Activated naive CD4-positive, alpha-beta T cell treated with anti-CD3 and anti-CD28 coated beads, Interleukin-2, amount 50 U/mL, for 16 hours (primary cell): ENCODE measurements at places on chromosomes 6 and 20.

- DNase-seq = no peak
Observed at GRCh38 chr6:154122195-154122925, 83.3 kb downstream of the OPRM1 start.

GRCh38 chr6:11381801-11382513 lies 149.5 kb upstream of the NEDD9 start:
- DNase-seq = peak; percentile 57

DNA sequence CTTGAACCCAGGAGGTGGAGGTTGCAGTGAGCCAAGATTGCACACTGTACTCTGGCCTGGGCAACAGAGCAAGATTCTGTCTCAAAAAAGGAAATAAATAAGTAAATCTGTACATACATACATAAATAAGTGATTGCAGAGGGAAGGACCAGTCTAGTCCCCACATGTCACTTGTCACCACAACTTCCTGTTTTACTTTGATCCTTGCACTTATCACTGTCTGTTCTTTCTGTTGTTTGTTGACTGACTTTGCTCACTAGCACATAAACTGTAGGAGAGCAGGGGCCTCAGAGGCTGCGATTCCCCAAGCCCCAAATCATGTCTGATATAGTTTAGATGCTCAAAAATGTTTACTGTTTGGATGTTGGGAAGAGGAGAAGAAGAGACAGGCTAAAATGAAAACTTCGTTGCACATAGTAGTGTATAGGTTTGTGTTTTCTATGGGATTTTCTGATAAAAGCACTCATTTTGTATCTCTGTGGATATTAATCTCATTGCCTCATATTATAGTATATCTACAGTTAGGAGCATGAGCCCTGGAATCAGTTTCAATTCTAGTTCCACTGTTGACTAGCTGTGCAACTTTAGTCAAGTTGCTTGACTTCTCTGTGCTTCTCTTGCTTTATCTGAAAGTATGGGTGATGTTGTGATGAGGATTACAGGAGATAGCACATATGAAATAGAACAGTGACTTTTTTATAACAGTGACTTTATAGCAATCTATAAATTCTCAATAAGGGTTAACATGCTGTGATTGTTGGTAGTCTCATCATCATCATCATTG lies 165.0 kb downstream of the TBC1D7 start:
- DNase-seq = no peak

GRCh38 chr20:35559042-35559693 lies 17.3 kb downstream of the ERGIC3 start:
- no peak for DNase-seq

- DNase-seq = no peak
Observed at GRCh38 chr20:17650301-17651128, 31.5 kb downstream of the RRBP1 start.

- no peak for DNase-seq
Observed at GRCh38 chr6:98986071-98986615, 38.4 kb upstream of the FBXL4 start.

DNA sequence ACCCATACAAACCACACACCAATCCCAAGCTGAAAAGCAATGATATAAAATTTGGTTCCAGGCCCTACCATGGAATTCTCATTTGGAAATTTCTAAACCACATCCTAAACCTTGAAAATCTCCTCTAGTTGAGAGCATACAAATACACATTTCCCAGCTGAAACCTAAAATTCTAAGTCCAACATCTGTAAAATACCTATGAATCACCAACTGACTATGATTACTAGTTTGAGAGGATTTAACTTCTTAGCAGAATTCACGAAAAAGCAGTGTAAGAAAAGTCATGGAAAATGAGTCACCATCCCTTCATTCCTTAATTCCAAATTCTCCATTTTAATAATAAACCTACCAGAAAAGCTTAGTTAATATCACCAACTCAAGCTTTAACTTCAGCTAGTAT lies 15.4 kb downstream of the RANBP9 start:
- no peak for DNase-seq

DNA sequence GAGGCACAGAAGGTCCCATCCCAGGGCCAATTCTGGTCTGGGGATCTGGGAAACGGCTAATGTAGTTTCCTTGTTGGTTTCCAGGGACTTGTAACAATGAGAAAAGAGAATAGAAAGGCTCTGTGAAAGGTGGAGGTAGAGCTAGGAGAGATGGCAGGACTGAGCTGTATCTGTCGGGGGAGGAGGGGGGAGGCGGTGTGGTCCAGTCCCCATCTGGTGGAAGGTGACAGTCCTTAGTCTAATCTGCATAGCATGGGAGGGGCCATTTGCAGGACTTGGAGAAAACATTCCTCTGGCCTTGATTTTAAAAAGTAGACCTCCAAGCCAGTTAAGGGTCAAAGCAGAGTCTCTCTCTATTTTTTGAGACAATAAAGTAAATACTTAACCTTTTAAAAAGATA lies 137.1 kb downstream of the DNAH8 start:
- no peak for DNase-seq

- no peak for DNase-seq
Observed at GRCh38 chr6:134436950-134437349, 119.0 kb upstream of the SGK1 start.

- DNase-seq = no peak
Observed at GRCh38 chr6:147621961-147622360, 113.5 kb downstream of the SAMD5 start.

- DNase-seq = peak; percentile 45
Observed at GRCh38 chr6:29887330-29887818, 55.0 kb upstream of the HLA-A start.

- no peak for DNase-seq
Observed at GRCh38 chr6:108739496-108740330, 108.5 kb upstream of the ARMC2 start.

DNA sequence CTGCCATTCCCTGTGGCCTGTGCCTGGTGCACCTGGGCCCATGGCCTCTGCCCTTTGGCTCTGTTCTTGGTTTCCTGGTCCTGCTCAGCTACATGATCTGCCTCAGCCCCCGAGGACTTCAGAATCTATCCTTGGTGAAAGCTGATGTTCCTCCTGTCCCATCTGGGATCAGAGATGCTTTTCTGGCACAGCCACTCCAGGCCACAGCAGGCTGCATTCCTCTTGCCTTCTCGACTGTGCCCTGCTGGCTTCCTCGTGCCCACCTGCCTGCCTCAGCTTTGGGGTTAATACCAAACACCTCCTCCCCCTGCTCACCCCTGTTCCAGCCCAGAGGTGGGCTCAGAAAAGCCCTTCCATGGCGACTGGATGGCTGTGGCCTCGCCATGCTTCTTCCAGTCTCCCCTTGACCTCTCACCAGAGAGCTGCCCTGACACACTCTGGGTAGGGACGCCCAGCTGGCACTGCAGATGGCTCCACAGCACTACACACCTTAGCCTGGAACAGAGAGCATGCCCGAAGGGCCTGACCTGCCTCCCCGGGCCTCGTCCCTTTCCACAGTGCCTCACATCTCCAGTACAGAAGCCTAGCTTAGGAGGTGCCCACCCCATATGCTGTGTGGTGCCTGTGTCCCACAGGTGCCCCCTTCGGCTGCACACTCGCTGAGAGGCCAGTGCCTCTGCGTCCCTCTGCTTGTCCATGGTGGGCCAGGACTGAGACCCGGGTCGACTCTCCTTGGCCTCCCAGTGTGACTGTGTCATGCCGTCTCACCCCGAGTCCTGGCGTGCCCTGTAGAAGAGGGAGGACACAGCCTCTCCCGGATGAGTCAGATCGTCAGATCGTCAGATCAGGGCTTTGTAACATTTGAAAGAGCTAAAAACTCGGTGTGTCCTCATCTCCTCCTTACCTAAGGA lies 148.8 kb downstream of the DTNBP1 start:
- DNase-seq = no peak

- no peak for DNase-seq
Observed at GRCh38 chr6:2990932-2991506, 8.7 kb upstream of the NQO2 start.

- no peak for DNase-seq
Observed at GRCh38 chr6:5104667-5105066, 19.5 kb downstream of the PPP1R3G start.

GRCh38 chr6:163254341-163254835 lies 160.1 kb upstream of the QKI start:
- DNase-seq = no peak

DNA sequence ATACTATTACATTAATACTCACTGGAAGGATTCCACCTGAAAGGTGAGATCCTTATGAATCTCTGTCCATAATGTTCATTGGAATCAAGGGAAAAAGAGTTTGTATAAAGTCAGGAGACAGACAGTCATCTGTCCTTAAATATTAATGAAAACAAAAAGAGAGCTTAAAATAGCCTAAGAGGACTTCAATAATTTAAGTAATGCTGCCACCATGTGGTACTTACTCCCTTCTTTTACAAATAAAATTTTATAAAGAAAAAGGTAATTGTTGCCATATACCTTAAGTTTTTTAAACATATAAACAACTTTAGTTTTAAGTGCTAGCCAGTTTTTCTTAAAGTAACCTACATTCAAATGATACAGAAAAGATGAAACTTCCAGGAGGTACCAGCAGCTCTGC lies 5.1 kb downstream of the BLOC1S5 start:
- DNase-seq = no peak

GRCh38 chr20:16106191-16106849 lies 466.9 kb downstream of the KIF16B start:
- no peak for DNase-seq

- DNase-seq = no peak
Observed at GRCh38 chr20:42041000-42041565, 422.9 kb upstream of the CHD6 start.

DNA sequence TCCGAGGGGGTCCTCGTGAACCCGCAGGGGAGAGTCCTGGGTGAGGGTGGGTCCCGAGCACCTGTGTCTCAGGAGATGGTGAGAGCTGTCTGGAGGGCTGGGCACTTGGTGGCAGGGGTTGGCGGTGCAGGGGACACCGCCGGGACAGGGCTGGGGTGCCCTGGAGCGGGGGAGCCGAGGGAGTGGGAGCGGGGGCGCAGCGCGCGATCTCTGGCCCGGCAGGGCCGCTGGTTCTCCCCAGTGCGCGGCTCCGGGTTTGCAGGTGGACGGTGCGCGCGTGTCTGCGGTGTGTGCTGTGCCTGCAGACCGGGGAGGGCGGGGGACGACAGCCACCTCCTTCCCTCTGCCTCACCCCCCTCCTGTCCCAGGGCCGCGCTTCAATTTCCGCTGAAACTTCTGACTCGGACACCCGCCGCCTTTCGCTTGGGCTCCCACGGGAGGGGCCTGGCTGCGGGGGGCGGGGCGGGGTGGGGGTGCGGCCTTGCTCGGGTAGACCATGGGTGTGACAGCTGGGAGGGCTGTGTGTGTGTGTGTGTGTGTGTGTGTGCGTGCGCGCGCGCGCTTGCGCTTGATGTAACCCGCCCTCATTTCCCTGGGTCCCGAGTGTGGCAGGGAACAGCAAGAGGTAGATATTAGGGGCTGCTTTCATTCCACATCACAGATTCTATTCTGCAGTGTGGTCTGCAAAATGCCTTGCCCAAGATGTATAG lies 1.2 kb downstream of the TRIB3 start:
- peak; percentile 61 for DNase-seq

DNA sequence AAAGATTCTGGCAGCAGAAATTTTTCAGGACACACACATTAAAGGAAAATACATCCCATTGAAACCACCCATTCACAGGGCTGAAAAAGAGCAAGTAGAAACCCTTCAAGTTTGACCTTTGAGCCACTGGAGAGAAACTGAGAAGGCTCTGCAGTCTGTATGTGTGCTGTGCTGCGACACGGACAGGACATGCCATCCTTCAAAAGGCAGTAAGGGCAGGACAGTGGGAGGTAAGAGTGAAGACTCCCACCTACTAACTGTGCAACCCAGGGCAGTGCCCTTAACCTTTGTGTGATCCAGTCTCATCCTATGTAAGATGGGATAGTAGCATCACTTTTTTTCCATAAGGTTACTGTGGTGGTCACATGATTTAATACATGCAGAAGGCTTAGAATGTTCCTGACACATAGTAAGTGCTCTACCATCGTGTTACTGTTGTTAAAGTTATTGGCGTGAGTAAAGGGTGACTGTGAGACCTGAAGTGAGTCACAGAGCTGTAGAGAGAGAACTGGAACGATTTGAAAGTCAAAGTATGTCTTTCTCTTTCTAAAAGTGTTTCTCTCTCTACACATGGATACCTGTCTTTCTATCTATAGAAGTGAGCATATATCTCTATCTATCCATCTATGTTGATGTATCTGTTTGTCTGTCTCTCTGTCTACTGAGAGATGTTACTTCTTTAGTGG lies 153.7 kb upstream of the OLIG3 start:
- DNase-seq = no peak

DNA sequence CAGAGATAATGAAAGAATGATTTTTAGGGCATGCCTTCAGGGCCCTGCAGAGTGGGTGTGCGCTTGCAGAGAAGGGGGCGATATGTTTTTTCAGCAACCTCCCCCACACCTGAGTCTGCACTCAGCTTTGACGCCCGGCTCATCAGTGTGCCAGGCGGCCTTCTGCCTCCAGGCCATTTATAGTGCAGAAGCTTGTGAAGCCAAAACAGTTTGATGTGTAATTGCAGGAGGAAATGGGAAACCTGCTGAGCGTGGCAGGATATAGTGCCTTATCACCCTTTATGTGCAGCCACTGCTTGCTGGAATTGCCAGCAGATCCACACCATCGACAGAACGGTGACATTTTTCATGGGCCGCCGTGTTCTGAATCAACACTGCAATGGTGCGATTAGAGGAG lies 178.2 kb downstream of the CDH4 start:
- no peak for DNase-seq

DNA sequence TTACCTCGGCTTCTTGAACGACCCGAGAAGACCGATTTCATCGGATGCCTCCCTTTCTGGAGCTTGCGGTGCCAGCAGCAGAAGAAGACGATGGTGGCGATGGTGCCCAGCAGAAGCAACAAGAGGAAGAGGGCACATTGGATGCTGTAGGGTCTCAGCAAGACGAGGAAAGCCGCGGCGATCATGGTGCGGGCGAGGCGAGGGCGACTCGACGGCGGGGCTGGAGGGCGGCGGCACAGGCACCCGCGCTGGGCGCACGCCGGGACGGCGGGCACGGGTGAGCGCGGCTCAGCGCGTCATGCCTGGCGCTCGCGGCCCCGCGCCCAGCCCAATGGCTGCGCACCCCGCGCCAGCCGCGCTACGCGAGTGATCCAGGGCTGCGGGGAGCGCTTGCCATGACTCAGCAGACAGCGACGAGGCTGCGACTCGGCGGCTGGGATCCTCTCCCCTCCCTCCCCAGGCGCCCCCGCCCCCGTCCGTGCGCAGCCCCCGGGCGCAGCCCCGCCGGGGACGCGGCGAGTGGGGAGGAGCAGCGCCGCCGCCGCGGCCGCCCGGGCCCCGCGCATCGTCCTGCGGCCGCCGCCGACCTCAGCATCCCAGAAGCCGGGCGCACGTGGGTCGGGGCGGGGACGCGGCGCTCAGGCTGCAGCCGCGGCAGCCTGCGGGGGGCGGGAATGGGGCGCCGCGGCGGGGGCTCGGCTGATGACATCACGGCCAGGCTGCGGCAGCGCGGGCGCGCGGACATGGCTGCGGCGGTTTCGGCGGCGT lies at the start of gene BEND6:
Gene BEND6, plus strand, starts transcription at position 705 of the 768 bp plus-strand sequence. CDS start 26,704 bp downstream, outside the sequence.
- DNase-seq = peak; percentile 52

GRCh38 chr20:37205130-37205529 lies 25.8 kb upstream of the MROH8 start:
- no peak for DNase-seq

DNA sequence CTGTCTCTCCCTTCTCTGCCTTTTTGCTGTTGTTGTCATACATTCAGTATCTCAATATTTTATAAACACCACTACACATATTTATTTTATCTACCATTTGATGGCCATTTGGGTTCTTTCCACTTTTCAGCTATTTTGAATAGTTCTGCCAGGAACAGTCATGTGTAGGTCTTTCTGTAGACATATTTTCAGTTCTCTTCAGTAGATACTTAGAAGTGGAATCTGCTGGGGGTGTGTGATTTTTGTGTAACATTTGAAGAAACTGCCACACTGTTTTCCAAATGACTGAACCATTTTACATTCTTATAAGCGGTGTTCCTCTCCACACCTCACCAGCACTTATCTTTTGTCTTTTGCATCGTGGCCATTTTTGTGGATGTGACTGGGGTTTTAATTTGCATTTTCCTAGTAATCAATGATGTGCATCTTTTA lies 197.7 kb downstream of the ARID1B start:
- DNase-seq = no peak
